ENCODE measurements at places on chromosomes 5 and 9.
A peak's percentile ranks its signal among the peaks of the same experiment; 100 is the strongest.

- DNase-seq, result no peak
These were observed 310.1 kb downstream of the RFX3 start for GRCh38 chr9:3215658-3216057.

GRCh38 chr9:77731930-77732329 lies 83.8 kb upstream of the GNA14 start:
- DNase-seq, result peak; percentile 31

DNA sequence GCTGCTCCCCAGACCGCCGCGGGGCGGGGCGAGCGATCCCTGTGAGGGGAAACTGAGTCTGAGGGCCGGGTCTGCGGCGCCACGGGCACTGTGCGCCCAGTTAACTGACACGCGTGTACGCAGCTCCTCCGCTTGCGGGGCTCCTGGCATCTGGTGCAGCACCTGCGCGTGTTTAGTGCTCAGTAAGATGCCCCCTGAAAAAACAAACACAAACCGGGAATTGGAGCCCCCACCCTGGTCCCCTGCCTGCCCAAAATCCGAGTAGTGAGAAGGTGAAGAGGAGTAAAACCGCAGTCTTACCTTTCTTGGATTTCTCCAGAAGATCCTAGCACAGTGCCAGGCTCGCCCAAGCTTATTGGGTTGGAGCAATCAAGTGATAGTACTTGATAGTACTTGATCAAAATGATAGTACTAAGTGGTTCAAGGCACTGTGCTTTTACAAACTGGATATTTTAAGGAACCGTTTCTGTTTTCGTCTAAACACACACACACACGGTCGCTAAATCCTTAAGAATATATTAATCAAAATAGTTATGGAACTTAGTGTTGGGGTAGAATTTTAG lies 2.7 kb upstream of the TRAF1 start:
- DNase-seq, result no peak

- no peak for DNase-seq
These were observed 11.4 kb downstream of the ZFAND5 start for GRCh38 chr9:72353455-72354116.

DNA sequence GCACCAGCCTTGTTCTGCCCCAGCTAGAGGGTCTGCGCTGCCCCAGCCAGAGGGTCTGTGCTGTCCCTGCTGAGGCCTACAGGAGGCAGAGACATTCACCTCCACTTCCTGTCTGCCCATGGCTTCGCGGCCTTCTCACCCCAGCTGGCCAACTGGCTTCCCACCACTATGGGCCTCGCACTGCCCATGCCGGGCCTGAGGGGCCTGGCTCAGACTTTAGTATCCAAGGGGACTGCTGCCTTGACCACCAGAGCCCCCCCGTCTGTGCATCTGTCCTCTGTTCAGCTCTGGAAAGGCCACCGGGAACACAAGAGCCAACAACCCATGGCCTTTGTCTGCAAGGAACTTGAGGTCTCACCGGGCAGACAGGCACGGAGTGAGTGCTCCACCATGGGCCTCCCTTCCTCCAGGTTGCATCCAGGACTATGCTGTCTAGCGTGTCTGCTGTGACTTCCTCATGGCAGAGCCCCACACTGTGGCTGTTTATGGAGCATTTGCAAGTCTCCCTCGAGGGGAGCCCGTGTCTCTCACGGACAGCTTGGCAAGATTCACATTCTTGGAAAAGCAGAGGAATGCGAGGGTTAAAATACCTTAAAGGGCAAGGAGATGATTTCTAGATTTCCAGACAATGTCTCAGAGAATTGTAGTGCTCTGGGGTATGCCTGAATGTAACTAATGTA lies 1.7 kb downstream of the DCANP1 start:
- DNase-seq, result no peak

GRCh38 chr5:99122976-99123375 lies 194.2 kb upstream of the CHD1 start:
- no peak for DNase-seq

DNA sequence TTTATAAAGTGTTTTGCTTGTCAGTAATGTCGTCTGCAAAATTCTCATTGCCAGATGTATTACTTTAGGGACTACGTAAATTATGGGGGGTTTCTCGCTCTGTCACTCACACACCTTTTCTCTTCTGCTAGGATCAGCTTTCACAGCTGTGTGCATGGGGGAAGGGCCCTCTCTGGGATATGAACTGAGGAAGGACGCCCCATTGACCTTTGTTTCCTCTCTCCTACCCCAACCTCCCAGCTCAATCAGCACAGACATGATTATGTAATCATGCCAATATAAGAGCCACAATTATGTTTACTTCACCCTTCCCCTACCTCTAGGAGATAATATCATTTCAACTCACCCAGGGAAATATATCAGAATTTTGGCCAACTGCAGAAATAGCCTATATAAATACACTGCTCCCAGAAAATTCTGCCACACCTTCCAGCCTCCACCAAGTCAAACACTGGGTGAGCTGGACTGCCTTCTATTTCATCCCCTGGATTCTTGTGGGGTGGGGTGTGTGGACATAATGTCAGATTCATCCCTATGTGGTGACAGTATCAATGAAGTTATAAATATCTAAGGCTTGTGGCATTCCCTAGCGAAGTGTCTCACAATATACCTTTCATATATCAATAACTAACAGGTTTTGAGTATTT lies 12.6 kb upstream of the SEMA5A start:
- no peak for DNase-seq

DNA sequence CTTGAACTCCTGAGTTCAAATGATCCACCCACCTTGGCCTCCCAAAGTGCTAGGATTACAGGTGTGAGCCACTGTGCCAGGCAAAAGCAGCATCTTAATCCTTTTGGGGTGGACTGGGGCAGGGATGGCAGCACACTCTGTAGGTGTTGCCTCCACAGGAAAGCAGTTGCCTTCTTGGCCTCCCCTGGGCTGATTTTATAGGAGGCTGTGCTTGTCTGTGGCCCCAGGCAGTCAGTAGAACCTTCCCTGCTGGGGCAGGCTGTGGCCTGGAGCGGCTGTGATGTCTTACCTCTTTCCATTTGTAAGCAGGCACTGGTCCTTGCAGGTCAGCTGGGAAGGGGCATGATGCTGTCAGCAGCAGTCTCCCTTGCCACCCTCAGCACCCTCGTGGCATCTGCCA lies 49.8 kb downstream of the PRRC2B start:
- DNase-seq, result no peak

GRCh38 chr9:4417578-4418325 lies 72.5 kb upstream of the SLC1A1 start:
- DNase-seq, result no peak

GRCh38 chr9:133058071-133058470 lies 3.7 kb upstream of the CEL start:
- DNase-seq, result no peak

All from DMS79 (cell line).